Hippocampal formation (tissue), 2 donors: ENCODE measurements at places on chromosomes 1 and 21.

DNA sequence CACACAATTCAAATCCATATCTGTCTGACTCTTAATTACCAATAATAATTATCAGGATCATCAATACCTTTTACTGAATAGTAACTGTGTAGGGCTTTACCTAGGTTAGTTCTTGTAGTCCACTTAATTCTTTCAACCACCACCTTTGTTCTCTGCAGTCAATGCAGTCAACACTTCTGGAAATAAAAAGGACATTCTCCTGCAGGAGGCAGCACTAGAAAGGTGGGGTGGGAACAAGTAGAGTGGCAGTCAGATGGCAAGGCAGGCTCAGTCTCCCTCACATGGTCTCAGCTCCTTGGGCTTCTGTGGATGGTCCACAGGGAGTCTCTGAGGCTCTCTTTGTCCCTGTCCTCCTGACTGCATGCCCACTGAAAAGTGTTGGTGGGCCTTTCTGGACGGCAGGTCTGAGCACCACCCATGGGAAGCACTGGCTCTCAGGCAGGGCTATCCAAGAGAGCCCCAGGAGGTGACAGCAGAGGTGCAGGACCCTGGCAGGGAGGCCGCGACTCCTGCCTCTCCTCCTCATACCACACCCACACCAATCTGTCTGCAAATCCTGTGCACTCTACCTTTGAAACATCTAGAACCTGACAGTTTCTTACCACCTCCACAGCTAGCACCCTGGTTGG lies 237.3 kb downstream of the FOXD2 start:
- no peak for DNase-seq

GRCh38 chr1:193115629-193116227 lies 6.1 kb upstream of the CDC73 start:
- no peak for DNase-seq

- no peak for DNase-seq
Measured at GRCh38 chr1:3149277-3149676, 80.3 kb downstream of the PRDM16 start.

GRCh38 chr1:186978596-186979556 lies 150.1 kb downstream of the PLA2G4A start:
- no peak for DNase-seq

- no peak for DNase-seq
Measured at GRCh38 chr1:77866296-77866695, 22.1 kb upstream of the NEXN start.

DNA sequence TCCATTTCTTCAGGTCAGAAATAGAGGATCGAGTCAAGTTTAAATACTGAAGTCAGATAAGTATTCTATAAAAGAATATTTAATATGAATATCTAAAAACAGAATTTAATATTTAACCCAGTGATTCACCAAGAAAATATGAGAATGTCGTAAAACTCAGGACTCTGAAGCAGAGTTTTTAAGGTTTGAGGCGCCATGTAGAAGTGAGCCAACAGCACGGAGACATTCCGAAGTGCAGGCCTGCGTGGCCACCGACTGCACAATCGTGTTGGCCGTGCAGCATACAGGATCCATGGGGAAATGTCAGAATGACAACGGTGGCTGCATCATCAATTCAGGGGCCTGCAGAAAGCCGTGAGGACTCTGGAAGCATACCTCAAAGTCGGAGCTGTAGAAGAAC lies 23.4 kb downstream of the MRAP start:
- DNase-seq, result no peak

- no peak for DNase-seq
Measured at GRCh38 chr1:175449306-175449705, 256.7 kb upstream of the KIAA0040 start.

- no peak for DNase-seq
Measured at GRCh38 chr1:214823311-214824117, 220.5 kb downstream of the CENPF start.

GRCh38 chr1:225498549-225499136 lies 70.8 kb upstream of the LBR start:
- DNase-seq, result no peak

DNA sequence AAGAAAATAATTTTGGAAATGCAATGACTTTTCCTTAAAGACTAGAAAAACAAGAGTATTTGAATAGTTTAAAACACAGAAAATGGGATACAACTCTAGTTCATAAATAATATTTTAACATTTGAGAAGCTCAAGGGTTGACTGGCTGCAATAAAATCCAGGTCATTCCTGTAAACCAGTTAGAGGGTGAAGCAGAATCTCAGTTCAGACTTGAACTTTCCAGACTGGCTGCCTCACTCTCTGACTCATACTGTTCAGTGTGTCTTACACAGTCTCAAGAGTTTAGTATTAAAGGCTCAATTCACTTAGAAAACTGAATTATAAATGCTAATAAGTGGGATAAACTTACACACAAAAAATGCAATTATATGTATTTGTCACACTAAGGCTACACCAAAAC lies 89.9 kb downstream of the RAVER2 start:
- no peak for DNase-seq

GRCh38 chr1:37634244-37634991 lies at the start of gene RSPO1:
TSS of gene RSPO1 (minus strand) at chr1:37634892. CDS start at chr1:37629661, 5,231 bp downstream.
- DNase-seq, result no peak

DNA sequence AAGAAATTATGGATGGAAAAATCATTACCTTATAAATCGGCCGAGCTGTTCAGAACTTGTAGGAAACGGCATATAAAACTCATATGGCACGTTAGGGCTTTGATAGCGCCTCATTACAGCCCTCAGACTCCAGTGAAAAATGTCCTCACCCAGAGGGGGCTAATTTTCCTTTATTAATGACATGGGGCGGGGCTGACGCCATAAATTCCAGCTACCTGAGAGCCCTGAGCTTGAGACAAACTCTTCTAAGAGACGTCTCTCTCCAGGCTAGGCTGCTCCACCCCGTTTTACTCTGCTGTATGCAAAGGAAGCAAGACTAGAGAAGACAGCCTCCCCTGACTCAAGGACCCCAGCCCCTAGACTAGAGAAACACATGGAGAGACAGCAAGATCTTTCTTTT lies 149.4 kb downstream of the TRABD2B start:
- no peak for DNase-seq

GRCh38 chr1:52553362-52554266 lies 722 bp upstream of the TUT4 start:
- DNase-seq, result peak; percentile 79

- DNase-seq, result no peak
Measured at GRCh38 chr1:173853074-173853473, 14.7 kb downstream of the GAS5 start.

DNA sequence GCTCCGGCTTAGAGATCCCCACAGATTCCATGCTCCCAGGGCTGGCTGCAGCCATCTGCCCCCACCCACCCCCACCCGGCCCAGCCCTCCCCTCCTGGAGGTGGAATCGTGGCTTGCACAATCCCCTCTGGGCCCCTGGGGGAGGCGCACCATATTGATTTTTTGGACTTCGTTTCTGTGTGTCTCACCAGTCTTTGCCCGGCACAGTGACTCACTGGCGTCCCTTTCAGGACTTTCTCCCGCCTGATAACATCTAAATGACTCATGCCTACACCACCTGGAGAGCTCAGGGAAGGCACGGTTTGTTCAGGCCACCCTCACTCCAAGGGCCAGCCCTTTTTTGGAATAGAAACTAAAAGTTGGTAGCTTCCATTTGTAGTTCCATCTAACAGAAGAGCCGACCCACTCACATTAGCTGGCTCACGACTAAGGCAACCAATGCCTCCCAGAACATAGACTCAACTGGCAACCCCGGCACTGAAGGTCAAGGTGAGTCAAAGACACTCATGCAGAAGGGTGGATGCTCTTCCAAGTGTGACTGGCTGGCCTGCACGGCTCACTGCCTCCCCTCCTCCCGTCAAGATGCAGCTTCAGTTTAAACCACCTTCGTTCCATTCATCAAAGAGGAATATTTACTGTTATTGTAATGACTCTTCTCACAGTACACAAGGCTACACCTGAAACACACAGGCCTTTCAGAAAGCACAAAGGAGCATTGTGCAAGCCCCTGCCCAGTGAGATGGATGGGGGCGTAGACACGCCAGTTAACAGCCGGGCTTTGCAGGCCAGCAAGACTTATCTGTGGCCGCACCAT lies 18.1 kb upstream of the ETS2 start:
- DNase-seq, result no peak

DNA sequence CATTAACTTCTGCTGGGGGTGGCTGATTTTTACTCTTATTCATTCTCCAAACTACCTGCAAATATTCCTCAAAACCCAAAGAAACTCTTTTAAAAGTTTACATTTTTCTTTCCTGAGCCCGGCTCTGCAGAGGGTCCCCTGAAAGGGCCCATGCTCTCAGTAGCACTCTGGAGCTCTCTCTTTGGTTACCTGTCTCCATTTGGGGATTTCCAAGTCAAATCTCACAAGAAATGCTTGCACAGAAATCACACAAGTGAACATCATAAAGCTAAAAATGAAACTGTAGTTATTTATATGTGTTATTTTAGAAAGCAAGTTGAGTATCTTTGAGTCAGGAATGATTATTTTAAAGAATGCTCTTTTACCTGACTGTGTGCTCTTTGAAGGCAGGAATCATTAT lies 174.5 kb upstream of the PLXNA2 start:
- no peak for DNase-seq

DNA sequence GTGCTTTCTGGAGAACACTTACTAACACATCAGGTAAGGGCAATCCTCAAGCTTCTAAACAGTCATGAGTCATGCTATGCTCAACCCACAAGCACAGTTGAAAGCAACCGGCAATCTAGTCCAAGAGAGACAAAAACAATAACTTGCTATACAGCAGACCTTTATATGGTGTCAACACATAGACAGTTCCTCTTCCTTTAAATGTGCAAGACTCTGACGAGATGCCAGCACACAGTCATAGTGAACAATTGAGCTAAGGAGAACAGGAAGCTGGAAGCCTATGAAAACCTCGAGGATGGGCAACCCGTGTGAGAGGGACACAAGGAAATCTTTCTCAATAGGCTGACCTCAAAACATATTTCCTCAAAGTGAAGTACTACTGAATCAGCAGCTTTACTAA lies 5.3 kb downstream of the ADIPOR1 start:
- DNase-seq, result no peak

GRCh38 chr1:27536010-27536757 lies 46.2 kb upstream of the WASF2 start:
- DNase-seq, result peak; percentile 72
